ENCODE measurements at places on chromosomes 1 and 21.

DNA sequence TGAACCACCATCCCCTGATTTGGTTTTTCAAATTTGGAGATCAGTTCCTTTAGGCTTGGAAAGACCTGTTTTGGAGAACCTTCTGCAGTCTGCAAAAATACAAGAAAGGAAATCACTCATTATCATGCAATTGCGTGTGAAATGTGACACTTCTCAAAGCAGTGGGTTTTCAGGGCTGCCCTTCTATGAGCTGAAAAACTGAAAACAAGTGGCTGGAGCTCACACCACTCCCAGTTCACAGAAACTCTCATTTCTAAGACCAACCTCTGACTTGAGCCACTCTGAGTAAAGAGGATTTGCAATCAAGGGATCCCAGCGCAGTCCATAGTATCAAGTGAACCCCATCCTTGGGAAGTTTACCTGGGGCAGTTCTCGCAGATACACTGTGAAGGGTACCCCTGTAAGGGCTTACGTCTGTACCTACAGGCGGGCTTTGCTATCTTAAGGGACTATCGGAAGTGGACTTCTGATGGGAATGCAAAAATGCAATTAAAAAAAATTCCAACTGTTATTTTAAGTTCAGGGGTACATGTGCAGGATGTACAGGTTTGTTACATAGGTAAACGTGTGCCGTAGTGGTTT is 12.8 kb downstream of the SH2D1B start:
- DNase-seq, result no peak

DNA sequence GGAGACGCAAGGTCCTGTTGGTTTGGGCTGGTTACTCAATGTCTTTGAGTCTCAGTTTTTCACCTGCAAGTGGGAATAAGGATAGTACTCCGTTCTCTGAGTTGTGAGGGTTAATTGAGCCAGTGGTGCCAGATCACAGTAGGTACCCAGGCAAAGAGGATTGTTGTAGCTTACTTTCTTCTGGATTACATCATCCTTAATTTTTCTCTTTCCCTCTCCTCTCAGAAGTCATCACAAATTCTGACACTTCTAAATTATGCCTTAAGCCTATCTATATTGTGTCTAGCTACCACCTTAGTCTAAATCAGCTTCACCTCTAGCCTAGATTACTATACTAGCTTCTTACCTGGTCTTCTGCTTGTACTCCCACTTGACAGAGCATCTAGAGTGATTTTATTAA is 149.5 kb downstream of the ROR1 start:
- no peak for DNase-seq

DNA sequence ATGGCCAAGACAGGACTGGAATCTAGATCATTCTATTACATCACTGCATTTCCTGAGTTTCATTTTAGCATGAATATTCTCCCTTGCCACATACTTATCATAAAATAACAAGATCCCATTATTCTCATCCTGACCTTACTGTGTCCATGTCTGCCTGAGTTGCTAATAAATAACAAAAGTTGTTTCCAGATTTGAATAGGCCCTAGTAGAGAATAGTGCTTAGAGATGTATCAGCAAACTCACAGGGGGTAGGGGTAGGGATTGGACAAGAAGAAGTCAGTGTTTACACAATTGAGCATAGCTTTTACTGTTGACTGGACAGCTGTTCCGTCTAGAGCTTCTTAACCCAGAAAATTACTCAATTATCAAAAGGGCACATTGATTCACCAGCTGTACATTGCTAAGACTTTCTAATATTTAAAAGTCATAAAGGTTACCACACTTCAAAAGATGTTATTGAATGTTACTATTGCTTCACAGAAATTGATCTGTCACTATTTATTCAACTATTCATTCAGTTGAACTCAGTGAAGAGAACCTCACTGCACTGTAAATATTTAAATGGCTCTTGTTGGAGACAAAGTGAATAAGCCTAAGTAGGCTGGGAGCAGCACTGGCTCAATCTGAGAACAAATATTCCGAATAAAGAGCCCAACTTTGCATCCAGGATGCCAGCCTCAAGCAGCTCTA is 121.9 kb downstream of the NRIP1 start:
- no peak for DNase-seq

DNA sequence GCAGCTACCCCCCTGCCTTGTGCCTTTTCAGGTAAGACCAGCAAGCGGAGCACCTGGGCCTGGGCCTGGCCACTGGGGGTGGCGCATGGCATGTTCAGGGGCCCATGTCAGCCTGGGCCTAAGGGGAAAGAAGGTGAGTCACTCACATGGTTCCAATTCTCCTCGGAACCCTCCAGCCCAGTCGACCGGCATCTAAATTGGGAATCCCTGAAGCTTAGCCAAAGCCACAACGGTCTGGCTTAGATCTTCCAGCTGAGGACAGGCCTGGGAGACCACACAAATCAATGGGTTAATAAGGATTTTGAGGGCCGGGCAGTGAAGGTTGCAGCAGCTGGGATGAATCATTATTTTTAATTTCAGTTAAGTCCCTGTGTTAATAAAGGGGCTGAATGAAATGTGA is 145.1 kb upstream of the SMYD2 start:
- no peak for DNase-seq

DNA sequence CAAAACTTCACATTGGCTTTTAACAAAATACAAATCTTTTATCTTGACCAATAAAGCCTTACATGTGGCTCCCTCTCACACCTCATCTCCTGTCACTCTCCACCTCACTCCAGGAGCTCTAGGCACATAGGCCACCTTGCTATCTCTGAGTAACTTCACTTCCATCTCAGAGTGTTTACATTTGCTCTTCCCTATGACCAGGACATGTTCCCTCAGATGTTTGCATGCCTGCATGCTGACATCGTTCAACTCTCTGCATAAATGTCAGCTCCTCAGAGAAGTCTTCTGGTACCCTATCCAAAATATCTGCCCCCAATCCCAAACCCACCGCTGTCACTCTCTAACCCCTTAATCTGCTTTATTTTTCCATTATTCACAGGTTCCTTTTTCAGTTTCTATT is 110.9 kb downstream of the TOMM20 start:
- no peak for DNase-seq

- DNase-seq, result no peak
These were observed 30.5 kb downstream of the NRIP1 start for GRCh38 chr21:15034126-15034853.

DNA sequence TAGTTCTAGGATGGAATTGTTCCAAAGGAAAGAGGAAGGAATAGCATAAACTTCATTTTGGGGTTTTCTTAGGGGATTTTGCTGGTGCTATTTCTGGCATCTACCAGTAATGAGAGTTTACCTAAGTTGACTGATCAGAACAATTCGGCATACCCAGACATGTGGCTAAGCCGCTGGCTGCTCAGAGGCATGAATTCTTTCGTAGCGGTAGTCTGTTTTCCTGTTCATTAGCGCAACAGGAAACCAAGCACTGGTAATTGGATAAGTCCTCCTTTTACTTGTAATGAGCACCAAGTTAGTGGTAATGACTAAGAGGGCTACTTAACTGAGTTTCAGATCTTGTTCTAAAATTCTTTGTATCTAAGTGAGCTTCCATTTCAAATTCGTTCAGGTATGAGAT is 38.6 kb downstream of the C21orf91 start:
- DNase-seq, result peak; percentile 39

DNA sequence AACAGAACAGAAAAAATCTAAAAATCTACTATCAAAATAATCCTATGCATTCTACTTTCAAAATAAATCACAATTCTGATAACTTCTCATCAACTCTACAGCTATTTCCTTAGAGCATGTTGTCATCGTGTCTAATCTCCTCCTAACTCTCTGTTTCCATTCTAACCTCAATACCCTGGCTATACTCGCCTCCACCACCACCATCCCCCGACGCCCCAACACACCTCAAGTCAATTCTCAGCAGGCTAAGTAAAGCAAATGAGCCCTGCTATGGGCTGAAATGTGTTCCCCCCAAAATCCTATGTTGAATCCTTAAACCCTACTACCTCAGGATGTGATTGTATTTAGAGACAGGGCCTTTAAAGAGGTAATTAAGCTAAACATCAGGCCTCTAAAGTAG is 34.6 kb downstream of the NRDC start:
- peak; percentile 31 for DNase-seq

DNA sequence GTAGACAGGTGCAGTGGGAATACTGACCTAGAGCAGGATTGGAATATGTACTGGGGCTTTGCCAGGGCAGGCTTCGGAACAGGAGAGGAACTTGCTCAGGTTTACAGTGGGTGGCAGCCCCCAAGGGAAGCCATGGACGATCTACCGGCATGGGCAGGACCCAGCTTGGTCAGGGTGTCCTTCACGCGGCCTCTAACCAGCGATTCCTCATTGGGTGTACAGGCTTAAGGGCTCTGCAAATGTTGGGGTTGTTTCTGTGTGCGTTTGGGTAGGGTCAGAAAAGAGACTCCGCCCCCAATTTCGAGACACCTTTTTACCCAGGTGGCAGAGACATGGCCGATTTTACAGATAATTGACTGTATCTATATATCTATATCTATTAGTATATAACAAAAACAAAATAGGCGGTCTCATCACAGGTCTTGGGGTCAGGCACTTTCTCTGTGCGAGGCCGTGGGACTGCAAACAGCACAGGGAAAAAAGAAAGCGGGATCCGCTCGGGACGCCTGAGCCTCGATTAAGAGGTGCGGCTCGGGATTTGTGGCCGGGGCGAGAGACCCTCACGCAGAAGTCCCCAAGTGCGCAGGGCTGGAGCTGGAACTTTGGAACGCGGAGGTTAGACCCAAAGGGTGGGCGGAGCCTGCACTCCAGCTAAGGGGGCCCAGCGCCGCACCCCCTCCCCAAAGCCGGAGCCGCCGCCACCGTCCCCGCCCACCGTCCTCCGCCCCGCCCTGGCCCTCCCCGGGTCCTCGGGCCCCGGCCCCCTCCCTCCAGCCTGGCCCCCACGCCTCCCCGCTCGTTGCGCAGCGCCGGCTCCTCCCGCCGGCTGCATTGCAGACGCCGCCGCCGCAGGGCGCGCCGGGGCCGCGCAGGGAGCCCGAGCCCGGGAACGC is 67.5 kb upstream of the VAMP3 start:
- peak; percentile 17 for DNase-seq

DNA sequence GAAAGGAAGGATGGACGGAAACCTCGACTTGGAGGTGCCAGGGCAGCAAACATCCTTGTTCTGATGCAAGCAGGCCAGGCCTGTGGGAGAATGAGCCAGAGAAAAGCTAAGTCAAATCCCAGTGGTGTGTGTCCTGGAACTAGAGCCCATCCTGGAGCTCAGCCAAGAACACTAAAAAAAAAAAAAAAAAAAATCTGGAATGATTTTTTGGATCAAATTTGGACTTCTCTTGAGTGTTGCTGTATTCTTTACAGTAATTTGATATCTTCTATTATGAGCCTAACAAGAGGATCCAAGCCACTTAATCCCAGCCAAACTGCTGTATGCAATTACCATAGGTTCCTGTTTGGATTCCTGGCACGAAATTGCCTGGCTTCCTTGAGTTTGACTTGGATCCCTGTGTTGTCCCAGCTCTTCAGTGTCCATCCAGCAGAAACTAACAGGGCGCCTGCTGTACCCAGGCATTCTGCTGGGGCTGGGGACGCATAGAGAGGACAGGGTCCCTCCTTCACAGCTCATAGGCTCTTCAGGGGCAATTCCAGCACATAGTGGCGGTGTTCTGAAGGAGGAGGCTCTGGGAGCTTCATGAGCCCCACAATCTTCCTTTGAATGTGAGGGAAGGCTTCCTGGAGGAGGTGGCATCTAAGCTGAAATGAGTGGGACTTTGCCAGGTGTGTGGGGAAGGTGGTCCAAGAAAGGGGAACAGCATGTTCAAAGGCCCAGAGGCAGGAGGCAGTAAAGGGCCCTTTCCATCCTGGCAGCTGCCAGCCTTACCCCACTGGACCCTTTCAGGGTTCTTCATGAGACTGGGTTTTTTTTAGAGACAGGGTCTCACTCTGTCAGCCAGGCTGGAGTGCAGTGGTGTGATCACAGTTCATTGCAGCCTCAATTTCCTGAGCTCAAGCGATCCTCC is 24.7 kb downstream of the EPHX1 start:
- DNase-seq, result no peak

- DNase-seq, result no peak
These were observed 4.1 kb downstream of the GPSM2 start for GRCh38 chr1:108880850-108881249.

DNA sequence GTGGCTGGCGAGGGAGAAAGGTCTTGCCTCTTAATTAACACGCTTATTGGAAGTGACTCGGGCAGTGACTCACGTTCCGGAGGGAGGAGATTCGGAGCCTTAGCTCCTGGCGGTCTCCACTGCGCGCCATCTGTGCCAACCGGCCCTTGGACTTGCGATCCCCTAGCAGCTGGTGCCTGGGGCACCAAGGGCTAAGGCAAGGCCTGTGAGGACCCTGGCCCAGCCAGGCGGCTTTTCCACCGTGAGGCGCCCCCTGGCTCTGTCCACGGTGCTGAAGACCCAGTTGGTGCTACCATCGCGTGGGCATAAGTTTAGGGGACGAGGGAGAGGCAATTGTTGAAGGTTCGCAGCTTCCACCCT is 1.3 kb upstream of the SYT6 start:
- peak; percentile 29 for DNase-seq

DNA sequence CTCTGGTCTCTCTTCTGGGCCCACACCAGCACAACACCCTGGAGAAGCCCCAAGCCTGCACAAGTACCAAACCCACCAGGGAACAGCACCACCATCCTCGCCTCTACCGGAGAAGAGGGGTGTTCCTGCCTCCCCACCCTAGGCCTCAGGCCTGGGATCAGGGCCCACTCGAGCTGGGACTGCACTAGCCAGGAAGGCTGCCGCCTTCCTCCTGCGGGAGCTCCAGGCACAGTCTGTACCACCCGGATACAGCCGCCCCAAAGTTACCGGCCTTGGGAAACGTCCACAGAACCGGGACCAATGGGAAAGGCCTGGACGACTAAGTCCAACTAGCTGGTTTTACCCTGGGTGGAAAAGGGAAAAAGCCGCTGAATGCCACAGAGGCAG is 3.4 kb downstream of the TAL1 start:
- no peak for DNase-seq

- DNase-seq, result no peak
These were observed 288.0 kb downstream of the PBX1 start for GRCh38 chr1:164846731-164847691.

DNA sequence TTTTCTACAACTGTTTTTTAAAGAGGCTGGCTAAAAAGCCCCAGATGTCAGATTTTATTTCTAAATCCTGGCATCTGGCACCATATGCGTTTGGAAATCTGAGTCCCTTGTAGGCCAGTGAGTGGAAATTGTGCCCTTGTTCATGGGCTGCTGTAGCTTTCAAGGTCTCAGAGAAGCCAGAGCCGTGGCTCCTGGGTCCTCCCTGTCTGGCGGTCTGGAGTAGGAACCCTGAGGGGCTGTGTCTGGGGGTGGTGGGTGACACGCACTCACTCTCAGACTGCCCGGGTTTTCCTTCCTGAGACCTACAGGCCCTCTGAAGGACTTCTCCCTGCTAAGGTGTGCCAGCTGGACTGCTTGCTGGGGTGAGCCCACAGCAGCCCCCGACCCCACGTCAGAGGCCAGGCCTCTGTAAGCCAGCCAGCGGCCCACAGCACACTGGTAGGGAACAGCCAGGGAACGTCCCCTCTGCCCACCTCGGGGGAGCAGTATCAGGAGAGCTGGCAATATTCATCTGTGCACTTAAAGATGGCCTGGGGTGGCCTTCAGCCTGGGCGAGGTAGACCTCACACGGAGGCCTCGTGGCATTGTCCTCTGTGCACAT is 151.5 kb downstream of the PEX14 start:
- no peak for DNase-seq

GRCh38 chr1:96370757-96371156 is 350.8 kb upstream of the PTBP2 start:
- DNase-seq, result no peak

- no peak for DNase-seq
These were observed 25.9 kb downstream of the ITSN1 start for GRCh38 chr21:33668180-33668579.

- no peak for DNase-seq
These were observed 594.4 kb downstream of the MATN1 start for GRCh38 chr1:30129001-30129408.

Measured in stimulated activated CD4-positive, alpha-beta T cell treated with anti-CD3 and anti-CD28 coated beads, Interleukin-2, amount 100 ng/mL, for 24 hours (primary cell).